Hepatocyte (in vitro differentiated cells): ENCODE measurements at places on chromosomes 1 and 21. TPM values are rescaled to one million over a fixed set of nuclear protein-coding genes. Genes with fewer than 3 reads are reported as not detected.

- DNase-seq = no peak
Measured at GRCh38 chr1:80282536-80282935, 1276.0 kb upstream of the ADGRL4 start.

GRCh38 chr1:147673406-147673805 lies 3.1 kb upstream of the ACP6 start:
- no peak for DNase-seq

GRCh38 chr1:37559080-37559479 lies 2.3 kb downstream of the DNALI1 start:
- DNase-seq = no peak

CFHR3 gene
- 1.7 and 2.3 TPM in 2 replicates for polyA plus RNA-seq

- DNase-seq = no peak
Measured at GRCh38 chr1:172779491-172779890, 120.6 kb downstream of the FASLG start.

USP33 gene
- polyA plus RNA-seq = 36.3 and 37.2 TPM in 2 replicates

GRCh38 chr21:36236052-36236730 lies 79.6 kb downstream of the DOP1B start:
- DNase-seq = no peak

- DNase-seq = peak; percentile 41
Measured at GRCh38 chr1:66206563-66207144, 327.3 kb upstream of the SGIP1 start.

KCNJ9 gene
- not detected in 2 replicates for polyA plus RNA-seq

DNA sequence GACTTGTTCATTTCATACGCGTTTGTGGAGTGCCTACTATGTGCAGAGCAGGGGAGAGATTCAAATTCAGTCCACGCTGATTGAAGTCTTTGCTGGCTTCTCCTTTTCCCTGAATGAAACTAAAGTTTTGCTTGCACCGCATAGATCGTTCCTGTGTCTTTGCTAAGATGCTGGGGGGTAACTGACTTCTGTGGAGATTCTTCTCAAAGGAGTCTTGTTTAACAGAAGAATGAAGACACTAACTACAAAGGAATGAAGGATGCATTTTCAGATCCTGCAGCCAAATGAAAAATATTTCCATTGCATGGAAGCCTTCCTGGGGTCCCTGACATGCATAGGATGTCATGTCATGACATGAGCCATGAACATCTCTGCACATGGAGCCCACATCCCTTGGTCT lies 26.9 kb upstream of the H6PD start:
- DNase-seq = no peak

DNA sequence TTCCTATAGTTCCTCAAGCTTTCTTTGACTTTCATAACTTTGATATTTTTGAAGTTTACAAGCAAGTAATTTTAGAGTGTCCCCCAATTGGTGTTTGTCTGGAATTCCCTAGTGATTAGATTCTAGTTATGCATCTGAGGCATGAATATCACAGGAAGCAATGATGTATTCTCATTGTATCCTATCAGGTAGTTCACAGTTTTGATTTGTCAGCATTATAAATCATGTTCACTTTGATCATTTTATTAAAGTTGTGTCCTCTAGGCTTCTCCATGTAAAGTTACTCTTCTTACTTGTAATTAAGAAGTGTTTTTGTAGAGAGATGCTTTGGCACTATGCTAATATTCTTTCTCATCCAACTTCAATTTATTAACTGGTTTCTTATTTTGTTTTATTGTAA lies 53.0 kb downstream of the TYW3 start:
- DNase-seq = no peak

DNA sequence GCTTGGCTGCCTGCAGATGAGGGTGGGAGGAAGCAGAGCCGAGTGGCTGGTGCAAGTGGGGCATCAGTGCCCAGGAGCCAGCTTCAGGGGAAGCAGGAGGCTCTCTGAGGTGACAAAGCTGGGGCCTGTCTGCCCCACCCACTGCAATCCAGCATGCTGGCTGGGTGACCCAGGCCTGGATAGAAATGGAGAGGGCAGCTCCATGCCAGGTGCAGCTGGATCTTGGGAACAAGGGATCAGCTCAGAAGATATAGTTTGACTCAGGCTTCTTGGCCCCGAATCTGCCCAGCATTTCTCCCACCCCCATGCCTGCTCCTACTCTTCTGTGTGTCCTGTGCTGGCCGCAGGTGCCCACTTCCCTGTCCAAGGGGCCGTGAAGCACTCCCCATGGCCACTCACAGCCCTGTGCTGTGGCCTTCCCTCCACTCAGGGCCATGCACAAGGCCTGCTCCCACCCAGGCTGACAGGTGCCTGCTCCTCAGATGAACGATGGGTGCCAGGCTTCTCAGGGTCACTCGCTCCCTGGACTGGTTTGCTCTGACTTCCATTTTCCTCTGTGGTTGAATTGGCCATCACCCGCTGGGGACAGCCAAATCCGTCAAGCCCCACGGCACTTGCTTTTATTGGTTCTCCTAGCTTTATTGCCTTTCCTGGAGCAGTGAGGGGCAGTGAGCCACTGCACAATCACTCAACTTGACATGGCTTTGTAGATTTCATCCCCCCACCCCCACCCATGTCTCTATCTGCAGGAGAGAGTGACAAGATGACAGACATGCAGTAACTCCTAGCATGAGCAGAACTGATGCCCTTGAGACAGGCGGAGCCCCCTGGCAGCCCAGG lies 174.8 kb upstream of the VAMP3 start:
- no peak for DNase-seq

GRCh38 chr21:44299085-44299457 lies 782 bp upstream of the PFKL start:
- no peak for DNase-seq

VHLL gene
- not detected in 2 replicates for polyA plus RNA-seq

DNA sequence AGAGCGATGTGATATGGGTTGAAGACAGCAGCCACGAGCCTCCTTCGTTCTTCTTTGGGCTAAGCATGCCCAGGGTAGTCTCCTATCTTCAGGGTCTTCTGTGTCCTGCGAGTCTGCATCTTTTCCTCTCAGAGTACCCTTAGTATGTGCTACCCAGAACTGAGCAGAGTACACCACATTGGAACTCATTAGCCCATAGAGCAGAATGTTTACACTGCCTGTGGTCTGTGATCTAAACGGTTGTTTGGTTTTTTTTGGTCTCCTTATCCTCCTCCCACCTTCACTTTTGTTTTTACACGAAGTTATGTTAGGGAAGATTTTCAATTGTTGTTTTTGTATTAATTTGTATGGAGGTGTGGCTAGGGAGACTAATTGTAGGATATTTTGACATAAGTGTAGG lies 126.4 kb downstream of the NEK7 start:
- no peak for DNase-seq

DNA sequence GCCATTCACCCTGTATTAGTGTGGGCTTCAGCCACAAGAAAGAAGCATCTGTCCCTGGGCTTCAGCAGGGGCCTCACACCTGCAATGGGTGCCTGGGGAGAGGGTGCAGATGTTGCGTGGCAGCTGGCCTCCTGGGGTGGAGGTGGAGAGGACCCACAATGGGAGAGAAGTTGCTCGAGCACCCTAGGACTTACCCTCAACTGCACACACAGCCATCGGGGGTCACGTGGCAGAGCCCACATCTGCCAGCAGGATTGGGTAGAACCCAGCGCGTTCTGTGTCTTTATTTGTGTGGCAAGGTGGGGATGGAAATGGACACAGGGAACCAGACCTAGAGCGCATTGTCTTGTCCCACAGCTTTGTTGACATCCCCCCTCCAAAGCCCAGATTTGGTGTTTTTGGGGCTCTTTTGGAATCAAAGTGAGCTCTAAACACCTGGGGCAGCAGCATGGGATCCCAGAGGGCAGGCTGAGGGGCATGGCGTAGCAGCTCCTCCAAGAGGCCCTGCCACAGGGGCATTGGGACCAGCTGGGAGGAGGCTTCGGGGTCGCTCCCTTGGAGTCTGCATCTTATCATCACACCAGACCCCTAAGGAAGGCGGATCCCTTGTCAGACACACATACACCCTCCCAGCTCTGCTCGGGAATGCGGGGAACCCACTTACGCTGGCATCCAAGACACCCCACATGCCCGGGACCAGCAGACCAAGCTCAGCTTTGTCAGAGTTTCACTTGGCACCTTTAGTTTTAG lies 5.1 kb downstream of the ABCG1 start:
- DNase-seq = no peak

DNA sequence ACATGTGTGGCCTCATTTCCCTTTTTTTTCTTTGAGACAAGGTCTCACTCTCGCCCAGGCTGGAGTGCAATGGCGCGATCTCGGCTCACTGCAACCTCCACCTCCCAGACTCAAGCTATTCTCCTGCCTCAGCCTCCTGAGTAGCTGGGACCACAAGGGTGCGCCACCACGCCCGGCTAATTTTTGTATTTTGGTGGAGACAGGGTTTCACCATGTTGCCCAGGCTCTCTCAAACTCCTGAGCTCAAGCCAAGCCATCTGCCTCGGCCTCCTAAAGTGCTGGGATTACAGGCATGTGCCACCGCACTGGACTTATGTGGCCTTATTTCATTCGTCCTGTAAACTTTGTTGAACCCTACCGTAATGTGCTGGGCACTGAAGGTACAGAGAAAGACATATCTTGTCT lies 569 bp upstream of the WARS2 start:
- peak; percentile 8 for DNase-seq

KRTAP11-1 gene
- polyA plus RNA-seq = not detected in 2 replicates

OXCT2 gene
- 0.25 and 0.39 TPM in 2 replicates for polyA plus RNA-seq

OR2L13 gene
- not detected in 2 replicates for polyA plus RNA-seq

GRCh38 chr1:239308701-239309333 lies 77.6 kb upstream of the CHRM3 start:
- peak; percentile 58 for DNase-seq
